Spinal cord (tissue), 10 donors: ENCODE measurements at places on chromosomes 11 and 22.

GRCh38 chr11:133945087-133945974 is 11.4 kb downstream of the IGSF9B start:
- DNase-seq, result peak; percentile 37

DNA sequence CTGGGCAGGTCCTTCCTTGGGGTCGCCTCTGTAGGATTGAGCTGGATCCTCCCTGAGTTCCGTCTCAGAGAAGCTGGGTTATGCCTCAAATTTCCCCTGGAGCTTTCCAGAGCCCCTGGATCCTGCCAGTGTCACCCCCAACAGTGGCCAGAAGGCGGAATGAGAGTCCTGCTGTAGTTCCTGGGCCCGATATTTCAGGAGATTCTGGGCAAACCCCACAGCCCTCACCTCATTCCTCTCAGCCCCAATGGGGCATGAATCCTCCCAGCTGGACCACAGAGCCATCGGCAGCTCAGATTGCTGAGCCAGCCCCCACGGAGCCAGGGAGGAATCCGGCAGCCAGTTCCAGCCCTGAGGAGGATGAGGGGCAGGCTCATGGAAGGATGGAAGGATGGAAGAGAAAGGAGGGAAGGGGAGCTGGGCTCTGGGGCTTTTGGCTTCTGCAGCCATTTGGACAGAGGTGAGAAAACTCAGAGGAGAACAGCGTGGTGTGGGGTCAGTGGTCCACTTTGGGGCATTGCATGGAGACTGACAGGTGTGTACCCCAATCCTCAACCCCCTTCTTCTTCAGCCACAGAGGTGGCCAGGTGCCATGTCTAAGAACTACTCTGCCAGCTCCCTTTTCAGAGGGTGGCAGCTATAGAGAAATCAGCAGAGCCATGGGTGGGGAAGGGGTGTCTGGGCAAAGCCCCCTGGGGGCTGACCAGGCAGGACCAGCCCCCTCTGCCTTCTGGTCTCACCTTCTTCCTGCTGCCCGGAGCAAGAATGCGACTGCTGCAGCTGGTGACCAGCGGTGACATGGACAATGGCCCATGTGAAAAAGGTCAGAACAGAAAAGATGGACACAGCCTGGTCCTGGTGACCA is 867.6 kb downstream of the TBC1D22A start:
- DNase-seq, result no peak

GRCh38 chr11:127395034-127395433 is 394.5 kb upstream of the KIRREL3 start:
- DNase-seq, result no peak

DNA sequence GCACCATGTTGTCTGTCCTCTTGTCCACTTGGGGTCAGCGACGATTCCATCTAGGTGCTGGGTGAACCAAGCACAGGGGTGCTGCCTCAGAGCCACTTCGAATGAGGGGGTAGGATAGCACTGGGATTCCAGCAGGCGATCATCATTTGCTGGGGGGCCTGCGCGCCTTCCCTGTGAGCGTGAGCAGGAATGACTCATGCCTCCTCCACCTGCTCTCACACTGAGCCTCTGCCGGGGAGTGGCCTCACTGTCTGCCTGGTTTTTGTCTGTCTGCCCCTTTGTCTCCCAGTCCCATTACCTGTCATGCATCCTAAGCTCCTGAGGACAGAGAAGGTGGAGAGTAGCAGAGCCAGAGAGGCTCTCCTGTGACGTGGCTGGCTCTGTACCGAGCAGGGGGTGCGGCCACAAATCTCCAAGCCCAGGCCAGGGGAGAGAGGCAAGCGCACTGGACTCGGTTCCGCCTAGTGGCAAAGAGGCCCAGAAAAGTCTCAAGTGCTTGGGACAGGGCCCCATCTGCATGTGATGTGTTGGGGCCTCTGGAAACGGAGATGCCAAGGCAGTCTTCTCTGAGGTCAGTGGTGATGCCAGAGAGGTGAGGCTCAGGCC is 30.8 kb downstream of the RSPH14 start:
- no peak for DNase-seq

GRCh38 chr11:125224391-125225021 is 60.0 kb downstream of the PKNOX2 start:
- no peak for DNase-seq

GRCh38 chr11:78783846-78784245 is 209.2 kb upstream of the NARS2 start:
- DNase-seq, result no peak

DNA sequence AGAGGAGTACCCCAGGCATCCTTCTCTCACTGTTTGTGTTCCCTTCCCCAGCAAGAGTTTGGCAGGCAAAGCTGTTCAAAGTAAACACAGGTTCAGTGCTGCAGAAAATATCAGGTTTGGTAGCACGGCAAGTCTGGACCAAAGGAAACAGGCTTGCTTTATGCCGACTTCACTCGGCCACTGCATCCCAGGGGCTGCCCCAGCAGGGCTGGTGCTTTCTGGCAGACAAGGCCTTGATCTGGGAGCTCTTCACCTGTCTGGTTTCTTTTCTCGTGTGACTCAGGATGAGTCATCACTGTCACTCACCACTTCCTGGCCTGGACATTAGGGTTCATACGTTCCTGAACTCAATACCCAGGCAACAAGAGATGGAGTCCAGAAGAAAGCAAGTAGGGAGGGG is 52.6 kb upstream of the NAV2 start:
- DNase-seq, result no peak

- no peak for DNase-seq
Measured at GRCh38 chr11:17171343-17171742, 36.4 kb downstream of the PIK3C2A start.

- DNase-seq, result no peak
Measured at GRCh38 chr11:79768343-79768742, 327.5 kb upstream of the TENM4 start.

GRCh38 chr11:119432484-119433357 is 9.7 kb upstream of the THY1 start:
- DNase-seq, result no peak

- DNase-seq, result no peak
Measured at GRCh38 chr22:50628543-50629134, 687 bp upstream of the ARSA start.

GRCh38 chr11:128898580-128899344 is 7.6 kb downstream of the KCNJ5 start:
- no peak for DNase-seq

DNA sequence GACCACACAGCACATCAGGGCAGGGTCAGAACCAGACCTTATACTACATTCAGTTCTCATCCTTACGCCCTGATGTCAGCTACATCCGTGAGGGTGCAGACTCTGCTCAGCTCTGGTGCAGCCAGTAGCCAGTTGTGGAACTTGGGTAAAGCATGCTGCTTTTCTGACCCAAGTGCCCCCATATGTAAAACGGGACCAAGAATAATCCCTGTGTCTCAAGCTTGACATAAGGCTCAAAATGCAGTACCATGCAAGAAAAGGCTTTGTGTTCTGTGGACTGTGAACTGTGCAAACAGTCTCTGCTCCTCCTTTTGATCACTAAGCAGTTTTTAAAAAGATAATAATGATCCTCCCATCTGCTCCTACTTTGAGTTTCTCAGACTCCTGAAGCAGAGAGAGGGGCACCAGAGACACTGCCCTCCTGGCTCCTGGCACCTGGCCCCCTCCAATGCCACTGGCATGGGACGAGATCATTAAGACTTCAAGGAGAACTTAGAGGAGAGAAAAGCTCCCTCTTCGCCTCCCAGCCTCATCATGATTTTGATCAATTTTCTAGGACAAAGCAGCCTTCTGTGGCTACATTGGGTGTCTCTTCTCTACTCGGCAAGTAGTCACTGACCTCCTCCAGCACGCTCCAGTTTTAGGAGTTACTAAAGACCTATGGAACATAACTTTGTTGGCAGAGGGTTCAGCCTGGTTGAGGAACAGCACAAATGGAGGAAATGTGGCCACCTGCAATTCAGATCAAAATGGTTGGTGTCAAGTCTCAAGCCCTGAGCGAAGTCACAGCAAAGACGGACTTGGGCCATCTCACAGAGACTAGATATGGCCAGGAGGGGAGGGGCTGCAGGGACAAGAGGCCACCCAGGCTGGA is 23.9 kb downstream of the IL10RA start:
- DNase-seq, result no peak

DNA sequence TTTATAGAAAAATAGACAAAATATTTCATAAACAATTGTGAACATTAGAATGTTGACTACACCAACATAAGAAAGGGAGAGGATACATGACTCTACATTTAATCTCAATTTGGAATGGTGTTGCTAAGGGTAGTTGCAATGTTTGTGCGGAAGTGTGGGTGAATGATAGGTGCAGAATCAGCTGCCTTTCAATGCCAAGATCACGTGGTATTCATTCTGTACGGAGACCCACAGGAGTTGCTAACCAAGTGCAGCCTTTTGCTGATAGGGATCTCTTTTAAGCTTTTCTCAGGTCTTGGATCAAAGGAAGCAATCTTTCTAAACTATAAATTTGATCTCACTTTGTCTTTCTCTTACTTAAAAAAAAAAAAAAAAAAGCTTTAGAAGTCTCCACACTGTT is 29.8 kb upstream of the CTSC start:
- no peak for DNase-seq

DNA sequence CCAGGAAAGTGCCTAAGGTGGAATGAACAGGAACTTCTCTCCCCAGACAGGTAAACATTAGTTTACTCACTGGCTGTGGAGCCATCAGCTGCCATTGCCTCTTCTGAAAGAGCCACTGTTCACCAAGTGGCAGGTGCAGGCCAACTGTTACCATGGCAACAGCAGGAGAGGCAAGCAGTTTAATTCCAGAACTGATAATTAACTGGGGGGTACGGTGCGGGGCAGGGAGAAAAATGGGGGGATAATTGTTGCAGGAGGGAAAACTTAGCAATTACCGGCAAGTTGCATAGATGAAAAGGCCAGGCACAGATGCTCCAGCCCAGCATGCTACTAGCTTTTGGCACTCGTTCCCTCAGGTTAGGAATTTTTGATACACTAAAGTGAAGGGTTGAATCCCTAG is 85.1 kb downstream of the TRIM44 start:
- peak; percentile 7 for DNase-seq

- no peak for DNase-seq
Measured at GRCh38 chr11:126899961-126900748, 100.4 kb downstream of the KIRREL3 start.

- no peak for DNase-seq
Measured at GRCh38 chr11:120680322-120680721, 168.8 kb downstream of the GRIK4 start.

DNA sequence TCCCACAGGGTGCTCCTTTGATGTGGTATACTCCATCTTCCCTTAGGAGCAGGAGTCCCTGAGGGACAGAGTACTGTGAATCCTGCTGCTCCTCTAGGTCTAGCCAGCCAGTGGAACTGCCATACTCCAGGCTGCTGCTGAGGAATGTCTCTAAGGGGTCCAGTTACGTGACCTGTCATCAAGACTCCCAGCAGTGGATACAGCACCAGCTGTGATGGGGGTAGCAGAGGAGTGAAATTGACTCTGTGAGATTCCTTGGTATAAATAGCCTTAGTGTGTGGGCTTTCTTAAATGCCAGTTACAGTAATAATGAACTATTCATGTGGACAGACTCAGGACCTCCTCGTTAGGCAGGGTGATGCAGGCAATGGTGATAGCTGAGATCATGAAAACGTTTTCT is 140.4 kb upstream of the LUZP2 start:
- no peak for DNase-seq

DNA sequence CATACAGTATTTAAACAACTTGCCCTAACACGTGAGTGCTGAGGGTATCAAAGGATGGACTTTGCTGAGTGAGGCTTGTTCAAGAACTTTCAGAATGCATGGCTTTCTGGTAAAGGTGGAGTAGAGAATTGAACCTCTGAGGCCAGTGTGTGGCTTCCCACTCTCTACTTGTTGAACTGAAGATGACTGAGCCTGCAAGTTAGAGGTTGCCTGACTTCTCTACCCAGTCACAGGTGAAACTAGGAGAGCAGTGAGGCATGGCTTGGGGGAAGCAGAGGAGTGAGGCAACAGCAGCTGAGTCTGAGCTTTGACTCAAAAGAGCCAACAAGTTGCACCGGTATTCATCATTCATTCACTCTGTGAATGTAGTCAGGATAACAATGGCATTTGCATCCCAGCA is 256.4 kb upstream of the SESN3 start:
- no peak for DNase-seq

DNA sequence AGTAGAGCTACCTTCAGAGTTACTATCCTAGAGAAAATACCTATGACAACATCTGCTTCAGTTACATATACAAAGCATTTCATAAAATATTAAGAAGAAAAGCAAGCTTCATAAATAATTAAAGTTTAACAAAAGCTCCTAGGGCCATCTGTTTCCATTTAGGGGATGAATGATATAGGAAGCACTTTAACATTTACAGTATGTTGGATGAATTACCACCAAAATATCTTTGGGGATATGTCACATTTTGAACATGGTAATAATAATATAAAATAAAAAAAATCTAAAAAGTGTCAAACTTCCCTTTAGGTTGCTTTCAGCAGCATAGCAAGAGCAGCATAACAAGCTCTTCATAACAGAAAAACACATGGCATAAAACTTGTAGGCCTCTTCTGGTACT is 104.6 kb downstream of the ATG16L2 start:
- DNase-seq, result no peak

- DNase-seq, result no peak
Measured at GRCh38 chr11:107587306-107587979, 3.5 kb upstream of the ELMOD1 start.

DNA sequence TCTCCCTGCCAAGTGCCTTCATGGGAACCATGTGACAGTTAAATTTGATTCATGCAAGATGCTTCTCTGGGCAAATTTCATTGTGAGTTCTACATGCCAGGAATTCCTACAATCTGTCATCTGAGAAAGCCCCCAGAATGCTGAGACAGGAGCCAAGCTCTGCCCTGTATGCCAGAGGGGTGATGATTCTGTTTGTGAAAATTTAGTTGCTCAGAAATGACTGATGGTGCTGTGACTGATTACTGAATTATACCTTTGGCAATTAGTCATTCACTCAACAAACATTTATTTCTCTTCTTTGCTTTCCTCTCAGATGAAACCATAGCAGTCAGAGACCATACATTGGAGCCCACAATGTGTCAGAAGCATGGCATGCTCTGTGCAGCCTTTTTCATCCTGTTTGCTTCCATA is 69.0 kb upstream of the ZBED5 start:
- no peak for DNase-seq

GRCh38 chr11:78426845-78427244 is 9.2 kb upstream of the GAB2 start:
- no peak for DNase-seq

DNA sequence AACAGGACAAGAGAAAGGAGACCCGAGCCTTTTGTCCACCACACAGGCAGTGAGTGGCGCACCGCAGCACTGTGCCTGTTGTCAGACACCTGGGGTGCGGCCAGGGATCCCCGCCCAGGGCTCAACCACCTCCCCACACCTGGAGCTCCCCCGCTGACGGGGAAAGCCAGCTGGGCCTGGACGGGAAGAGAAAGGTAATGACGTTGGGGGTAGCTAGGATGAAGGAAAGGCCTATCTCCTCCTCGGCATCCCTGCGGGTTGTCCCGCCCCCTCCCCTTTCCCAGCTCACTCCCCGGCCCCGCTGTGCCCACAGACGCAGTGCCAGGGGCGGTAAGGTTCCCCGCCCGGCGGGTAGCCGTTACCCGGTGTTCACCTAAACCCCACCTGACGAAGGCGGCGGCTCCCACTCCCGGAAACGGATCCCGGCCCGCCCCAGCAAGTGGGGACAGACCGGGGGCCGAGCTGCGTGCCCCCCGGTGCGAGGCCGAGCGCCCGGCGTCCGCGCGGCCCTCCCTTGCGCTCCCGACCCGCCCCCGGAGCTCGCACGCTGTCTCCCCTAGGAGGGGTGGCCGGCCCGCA is 495 bp downstream of the HYOU1 start:
- no peak for DNase-seq

GRCh38 chr11:129705933-129706332 is 109.7 kb upstream of the TMEM45B start:
- no peak for DNase-seq
